Brain pericyte (primary cell): ENCODE measurements at places on chromosomes 12 and 14.

DNA sequence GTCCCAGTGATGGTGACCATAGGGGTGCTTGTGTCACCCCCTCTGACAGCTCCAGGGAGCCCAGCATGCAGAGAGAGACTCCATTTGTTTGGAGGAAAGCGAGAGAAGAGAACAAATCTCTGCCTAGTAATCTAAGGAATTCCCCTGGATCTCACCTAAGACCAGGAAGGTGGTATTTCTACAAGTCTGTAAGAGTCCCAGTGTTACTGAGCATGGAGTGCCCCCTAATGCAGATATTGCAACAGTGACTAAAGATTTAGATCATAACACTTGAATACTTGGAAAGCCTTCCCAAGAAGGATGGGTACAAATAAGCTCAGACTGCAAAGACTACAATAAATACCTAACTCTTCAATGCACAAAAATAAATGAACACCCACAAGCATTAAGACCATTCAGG lies 360.4 kb upstream of the GARIN6 start:
- DNase-seq: no peak

DNA sequence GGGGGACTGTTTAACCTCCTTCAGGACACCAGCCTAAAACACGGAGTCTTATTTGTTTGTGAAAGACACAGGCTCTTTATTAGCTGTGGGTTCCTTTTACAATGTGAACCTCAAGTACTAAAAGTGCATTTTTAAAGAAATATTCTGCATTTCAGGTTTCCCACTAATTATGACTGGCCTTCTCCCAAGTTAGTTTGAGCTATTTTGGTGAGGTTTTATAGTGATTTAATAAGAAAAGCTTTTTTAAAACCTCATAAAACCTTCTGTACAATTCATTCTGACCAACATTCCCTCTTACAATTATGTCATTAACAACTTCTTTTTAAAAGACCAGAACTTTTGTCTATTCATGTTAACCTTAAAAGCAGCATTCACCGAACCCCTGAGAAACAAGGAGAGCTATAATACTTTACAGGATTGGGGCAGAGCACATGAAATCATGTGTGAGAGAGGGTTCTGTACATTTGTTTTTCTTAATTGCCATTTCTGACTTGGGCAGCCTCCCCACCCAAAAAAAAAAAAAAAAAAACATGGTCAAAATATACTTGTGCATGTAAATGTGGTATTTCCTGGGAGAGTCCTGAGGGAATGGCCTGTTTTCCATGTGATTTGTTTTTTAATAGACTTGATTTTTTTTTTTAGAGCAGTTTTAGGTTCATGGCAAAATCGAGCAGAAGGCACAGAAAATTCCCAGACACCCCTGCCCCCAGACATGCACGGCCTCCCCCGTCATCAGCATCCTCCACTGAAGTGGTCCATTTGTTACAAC lies 169.5 kb downstream of the CHST11 start:
- no peak for DNase-seq

DNA sequence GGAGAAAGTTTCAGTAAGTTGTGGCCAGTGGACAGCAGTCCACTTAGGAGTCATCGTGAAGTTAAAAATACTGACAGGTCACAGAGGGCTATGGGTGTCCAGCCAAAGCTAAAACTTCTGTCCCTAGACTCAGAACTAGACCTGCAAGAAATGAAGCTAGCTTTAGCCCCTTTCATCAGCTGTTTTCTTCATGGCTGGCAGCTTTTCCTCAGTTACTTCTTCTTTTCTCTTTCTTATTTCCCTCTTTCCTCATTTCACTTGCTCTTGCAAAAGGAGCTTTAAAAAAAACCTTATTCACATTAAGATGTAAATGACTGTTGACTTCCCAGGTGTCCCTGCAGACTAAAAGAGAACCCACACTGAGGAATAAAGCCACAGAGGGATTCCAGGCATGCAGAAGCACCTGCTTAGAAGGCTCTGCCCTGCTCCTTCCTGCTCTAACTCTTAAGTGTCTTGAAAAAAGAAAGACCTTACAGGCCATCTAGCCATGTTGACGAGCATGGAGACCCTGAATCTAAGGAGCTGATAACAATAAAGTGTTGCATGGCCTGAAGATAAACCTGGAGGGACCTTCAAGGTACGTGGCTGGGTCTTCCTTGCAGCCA lies 69.7 kb upstream of the CCND2 start:
- DNase-seq: no peak

- no peak for DNase-seq
These were observed 11.3 kb downstream of the CACNA1C start for GRCh38 chr12:2064071-2064507.

DNA sequence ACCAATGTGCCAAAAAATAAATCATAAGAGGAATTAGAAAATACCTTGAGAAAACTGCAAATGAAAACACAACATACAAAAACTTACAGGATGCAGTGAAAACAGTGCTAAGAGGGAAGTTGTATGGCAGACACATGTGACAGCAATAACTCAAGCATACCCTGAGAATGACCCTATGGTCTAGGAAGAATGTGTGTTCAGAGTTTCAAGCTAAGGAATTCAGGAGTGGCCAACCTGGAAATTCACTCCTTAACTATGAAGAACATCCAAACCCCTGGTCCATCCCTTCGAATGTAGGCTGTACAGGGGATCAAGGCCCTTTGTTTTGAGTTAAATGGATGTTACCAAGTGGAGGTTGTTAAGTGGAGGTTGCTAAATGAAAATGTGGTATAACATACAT lies 16.7 kb upstream of the TTC9 start:
- DNase-seq: no peak

DNA sequence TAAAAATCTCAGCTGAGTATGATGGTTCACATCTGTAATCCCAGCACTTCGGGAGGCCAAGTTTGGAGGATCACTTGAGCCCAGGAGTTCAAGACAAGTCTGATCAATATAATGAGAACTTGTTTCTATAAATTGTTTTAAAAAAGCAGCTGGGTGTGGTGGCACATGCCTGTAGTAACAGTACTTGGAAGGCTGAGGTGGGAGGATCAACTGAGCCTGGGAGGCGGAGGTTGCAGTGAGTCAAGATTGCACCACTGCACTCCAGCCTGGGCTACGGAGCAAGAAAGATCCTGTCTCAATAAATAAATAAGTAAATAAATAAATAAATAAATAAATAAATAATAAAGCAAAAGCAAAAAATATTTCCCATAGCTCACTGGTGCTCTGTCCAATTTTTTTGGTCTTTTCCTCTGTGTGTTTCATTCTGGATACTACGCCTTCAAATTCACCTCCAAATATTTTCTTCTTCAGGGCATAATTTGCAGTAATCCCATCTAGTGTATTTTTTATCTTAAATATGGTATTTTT lies 32.7 kb upstream of the SNX6 start:
- DNase-seq: no peak

DNA sequence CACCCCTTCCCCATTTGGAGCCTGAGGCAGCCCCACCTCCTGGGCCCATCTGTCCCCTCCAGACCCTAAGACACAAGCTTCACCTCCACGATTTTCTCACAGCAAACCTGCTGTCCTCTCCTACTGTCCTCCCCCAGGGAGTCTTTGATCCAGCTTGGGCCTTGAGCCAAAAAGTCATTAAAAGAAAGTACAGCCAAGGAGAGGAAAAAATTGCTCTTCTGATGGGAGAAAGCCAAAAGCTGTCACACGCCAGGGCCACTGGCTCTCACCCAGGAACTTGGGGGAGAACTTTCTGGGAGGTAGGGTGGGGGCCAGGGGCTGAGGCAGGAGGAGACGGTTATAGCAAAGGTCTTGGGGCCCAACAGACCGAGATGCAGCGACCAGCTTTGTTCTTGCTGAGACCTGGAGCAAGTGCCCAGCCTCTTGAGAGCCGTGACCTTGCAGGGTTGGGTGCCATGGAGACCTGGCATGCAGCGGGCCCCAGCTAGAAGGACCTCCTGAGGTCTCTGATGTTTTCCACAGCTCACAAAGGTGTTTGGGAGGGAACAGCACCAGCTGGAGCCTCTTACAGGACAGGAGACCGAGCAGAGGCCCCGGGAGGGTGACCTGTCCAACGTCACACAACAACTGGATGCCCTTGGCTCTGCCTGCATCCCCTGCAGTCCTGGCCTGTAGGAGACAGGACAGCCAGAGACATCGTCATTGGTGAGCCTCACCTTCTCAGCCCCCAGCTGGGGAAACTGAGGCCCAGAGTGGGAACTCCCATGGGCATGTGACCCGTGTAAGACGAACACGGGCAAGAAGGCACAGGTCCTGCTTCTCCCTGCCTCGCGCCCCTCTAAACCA lies 124.5 kb downstream of the CALM1 start:
- no peak for DNase-seq

DNA sequence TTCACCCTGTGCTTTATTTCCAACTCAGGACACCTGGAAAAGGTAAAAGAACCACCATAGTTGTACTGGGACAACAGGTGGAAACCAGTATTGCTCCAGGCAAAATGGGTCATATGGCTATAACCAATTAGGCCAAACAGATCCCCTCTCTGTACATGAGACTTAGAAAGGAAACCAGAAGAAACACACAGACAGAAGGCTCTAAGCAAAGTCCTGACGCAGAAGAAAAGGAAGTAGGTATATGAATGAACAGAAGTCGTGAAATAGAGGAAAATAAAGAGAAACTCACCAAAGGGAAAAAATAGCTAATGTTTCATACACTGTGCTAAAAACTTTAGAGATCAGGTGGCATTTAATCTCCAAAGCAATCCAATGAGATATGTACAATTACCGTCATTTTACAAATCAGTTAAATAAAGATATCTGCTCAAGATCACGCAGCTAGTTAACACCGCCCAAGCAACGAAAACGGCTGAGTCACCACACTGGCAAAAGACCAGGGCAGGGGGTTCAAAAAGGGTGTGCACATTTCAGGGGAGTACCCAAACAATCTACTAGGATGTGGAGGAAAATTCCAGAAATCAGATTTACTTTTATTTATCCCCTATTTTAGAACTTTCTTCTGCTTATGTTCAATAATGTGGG lies 82.3 kb downstream of the ITPR2 start:
- DNase-seq: no peak

DNA sequence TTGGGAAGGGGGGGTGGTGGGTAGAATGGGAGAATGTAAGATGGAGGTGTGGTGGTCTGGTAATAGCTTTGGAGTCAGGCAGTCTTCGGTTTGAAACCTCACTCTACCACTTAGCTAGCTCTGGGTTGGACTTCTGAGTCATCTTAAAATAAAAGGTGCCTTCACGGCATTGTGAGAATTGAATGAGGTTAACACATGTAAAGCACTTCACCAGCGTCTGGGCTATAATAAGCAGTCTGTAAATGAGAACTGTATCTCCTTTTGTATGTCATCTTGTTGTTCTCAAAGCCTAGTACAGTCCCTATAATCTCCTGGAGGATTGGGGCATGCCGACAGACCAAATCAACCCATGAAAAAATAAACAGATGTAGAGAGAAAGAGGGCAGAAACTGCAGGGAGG lies 11.2 kb downstream of the C2CD5 start:
- DNase-seq: no peak

GRCh38 chr12:105738051-105738450 lies 400.7 kb downstream of the NUAK1 start:
- no peak for DNase-seq

GRCh38 chr14:61346793-61347192 lies 25.4 kb downstream of the PRKCH start:
- DNase-seq: no peak

DNA sequence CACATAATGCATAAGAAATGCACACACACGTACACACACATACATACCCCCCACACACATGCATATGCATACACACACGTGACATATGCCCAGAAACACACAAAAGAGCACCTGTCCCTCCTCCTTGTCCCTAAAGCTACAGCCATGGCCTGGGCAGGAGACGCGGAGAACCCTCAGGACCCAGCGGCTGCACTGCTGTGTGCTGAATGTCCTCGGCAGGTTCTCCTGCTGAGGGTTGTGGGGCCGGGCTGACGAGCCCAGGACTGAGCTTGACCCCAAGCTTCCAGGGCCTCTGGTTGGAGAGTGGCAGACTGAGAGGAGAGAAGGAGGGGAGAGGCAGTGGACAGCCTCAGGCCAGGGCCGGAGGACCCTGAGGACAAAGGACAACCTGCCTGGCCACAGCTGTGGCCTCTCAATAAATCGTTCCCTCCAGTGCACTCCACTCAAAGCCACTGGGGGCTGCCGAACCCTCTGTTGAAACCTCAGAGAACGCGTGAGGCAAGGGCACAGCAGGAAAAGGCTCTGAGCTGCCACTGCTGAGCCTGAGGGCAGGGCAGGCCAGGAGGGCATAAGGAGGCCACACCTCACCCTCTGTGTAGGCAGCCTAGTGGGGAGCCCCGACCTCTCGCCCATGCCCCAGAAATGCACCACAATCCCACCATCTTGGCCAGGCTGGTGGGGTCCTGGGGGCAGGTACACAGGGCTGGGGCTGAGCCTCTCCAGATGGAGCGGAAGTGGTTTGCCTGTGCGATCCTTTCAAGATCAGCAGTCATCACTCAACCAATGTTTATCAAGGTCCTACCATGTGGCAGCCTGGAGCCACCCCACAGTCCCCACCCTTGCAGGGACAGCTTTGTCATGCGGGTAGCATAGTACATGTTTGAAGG lies 3.1 kb downstream of the CACNA2D4 start:
- no peak for DNase-seq

DNA sequence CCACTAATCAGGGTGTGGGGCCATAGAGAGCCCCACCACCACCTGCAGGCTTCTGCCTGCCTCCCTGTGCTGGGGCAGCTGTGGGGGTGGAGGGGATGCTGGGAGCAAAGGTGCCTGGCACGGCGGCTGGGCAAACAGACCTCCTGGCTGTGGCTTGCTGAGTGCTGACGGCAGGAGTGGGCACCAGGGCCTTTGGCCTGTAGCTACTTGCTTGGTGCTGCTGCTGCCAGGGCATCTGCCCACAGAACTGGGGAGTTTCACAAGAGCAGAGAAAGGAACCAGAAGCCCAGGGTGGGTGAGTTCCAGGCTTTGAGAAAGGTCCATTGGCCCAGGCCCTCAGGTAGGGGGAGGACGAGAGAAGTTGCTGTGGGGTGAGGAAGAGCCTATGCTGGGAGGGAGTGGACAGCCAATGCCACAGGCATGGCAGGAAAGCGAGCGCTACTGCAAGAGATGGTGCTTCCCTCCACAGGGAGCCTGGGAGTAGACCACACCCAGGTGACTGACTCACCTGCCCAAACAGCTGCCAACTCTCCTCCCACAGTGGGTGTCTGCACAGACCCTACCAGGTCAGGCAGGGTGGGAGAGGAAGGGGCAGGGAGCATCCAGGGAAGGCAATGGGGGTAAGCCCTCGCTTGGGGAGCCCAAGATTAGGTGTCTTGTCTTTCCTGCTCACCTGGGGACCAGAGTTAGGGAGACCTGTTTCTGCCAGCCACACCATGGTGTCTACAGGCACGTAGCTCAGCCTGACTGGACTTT lies 39.0 kb upstream of the HDAC7 start:
- DNase-seq: no peak

- no peak for DNase-seq
These were observed 22.8 kb downstream of the FAIM2 start for GRCh38 chr12:49880756-49881414.

DNA sequence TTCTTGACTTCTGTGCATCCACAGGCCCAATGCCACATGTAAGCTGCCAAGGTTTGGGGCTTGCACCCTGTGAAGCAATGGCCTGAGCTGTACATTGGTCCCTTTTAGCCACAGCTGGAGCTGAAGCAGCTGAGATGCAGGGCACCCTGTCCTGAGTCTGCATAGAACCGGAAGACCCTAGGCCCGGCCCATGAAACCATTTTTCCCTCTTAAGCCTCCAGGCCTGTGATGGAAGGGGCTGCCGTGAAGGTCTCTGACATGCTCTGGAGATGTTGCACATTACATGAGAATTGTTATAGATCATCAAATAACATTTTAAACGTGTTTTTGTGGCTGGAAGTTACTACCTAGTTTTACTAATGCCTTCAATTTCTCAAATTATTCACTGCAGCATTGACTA lies 188.7 kb downstream of the RPAP3 start:
- DNase-seq: no peak
